ENCODE measurements at places on chromosomes 1 and 21. TPM values are rescaled to one million over a fixed set of nuclear protein-coding genes. Genes with fewer than 3 reads are reported as not detected.

DNA sequence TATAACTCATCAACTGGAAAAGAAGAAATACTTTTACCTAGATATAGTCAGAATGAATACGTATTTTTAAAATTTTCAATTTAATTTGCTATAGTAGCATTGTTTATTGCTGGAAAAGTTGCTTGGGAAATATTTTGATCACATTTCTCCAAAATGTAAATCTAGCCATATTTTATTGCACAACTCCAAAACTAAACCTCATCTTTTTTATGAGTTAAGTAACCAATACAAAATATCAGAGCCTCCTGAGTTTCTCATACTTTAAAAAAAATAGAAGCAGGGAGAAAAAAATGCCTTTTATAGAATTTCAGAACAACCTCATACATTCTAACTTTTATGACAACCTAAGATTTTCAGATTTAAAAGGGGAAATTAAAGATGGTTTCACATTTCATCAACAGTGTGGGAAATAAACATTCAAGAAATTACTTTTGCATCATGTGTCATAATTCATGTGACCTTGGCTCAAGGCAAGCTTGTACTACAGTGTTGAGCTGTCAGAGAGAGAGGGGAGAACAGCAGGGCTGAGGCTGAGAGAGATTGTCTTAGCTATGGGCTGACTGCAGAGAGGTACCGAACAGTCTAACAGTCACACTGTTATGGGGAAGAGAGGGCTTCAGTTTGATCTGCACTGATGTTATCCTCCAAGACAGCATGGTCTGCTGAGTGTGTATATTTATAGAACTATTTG lies 519.0 kb downstream of the LTN1 start:
- no peaks in the 10 kb centered on the region for H3K27me3 ChIP-seq
- no peak overlapping the region for H3K4me3 ChIP-seq
- no peaks in the 10 kb centered on the region for H3K36me3 ChIP-seq

GRCh38 chr1:53495633-53496345 lies 36.6 kb downstream of the DMRTB1 start:
- no peak for DNase-seq
- H3K36me3 ChIP-seq, result no peaks in the 10 kb centered on the region
- H3K27ac ChIP-seq, result no peak overlapping the region
- peaks cover 10% of the 10 kb centered on the region for H3K27me3 ChIP-seq
- H3K4me3 ChIP-seq, result no peak overlapping the region

- DNase-seq, result no peak
- no peaks in the 10 kb centered on the region for H3K27me3 ChIP-seq
- H3K4me3 ChIP-seq, result no peak overlapping the region
- H3K36me3 ChIP-seq, result no peaks in the 10 kb centered on the region
- no peaks in the 10 kb centered on the region for H3K4me1 ChIP-seq
Observed at GRCh38 chr1:55375617-55376258, 160.6 kb upstream of the USP24 start.

- no peaks in the 10 kb centered on the region for H3K4me1 ChIP-seq
- no peaks in the 10 kb centered on the region for H3K36me3 ChIP-seq
- no peaks in the 10 kb centered on the region for H3K27me3 ChIP-seq
- H3K27ac ChIP-seq, result no peak overlapping the region
Observed at GRCh38 chr1:50717327-50717726, 242.7 kb downstream of the FAF1 start.

GRCh38 chr1:17212009-17212408 lies 7.1 kb downstream of the PADI1 start:
- H3K4me1 ChIP-seq, result peaks cover 90% of the 10 kb centered on the region
- H3K27ac ChIP-seq, result peak overlapping the region; percentile 95
- no peak overlapping the region for H3K4me3 ChIP-seq
- H3K36me3 ChIP-seq, result no peaks in the 10 kb centered on the region

GRCh38 chr1:10510520-10511493 lies 36.1 kb downstream of the PEX14 start:
- peak; percentile 41 for DNase-seq
- no peaks in the 10 kb centered on the region for H3K27me3 ChIP-seq
- H3K36me3 ChIP-seq, result no peaks in the 10 kb centered on the region
- peak overlapping the region; percentile 48 for H3K27ac ChIP-seq

The TSSK3 gene
- total RNA-seq, result 3.9 TPM

DNA sequence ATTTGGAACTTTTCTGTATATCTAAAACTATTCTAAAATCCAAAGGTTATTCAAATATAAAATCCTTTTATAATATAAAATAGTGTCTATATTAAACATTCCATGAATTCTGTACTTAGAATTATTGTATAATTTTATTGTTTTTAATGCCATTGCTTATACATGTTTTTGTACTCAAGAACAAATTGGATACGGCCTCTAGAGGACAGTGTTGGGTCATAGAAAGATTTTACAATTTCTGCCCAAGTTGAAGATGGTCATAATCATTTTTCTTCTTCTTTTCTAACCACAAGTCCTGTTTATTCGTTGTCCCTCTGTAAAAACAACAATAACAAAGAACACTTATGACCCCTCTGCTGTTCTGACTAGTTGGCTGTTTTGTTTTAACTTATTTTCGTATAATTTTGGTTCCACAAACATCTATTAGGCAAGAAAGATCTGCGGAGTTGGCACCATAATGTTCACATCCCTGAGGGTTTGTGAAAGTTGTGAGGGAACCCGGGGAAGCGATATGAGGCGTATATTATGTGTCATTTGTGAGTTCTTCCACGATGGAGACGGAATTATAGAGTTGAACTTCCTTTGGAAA lies 75.7 kb upstream of the KIF26B start:
- H3K27ac ChIP-seq, result no peak overlapping the region
- no peak overlapping the region for H3K4me3 ChIP-seq
- no peaks in the 10 kb centered on the region for H3K4me1 ChIP-seq
- H3K27me3 ChIP-seq, result peaks cover 16% of the 10 kb centered on the region
- peak; percentile 44 for DNase-seq

DNA sequence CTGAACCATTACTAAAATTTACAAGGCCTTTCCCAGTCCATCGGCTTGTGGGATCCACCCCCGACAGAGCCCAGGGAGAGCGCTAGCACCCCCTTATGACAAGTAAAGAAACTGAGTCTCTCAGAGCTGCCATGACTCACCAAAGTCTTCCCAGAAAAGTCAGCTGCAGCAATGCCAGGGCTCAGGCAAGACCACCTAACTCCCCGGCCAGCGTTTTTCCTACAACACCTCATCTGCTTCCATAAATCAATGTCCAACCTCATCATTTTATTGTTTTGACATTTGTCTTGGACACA lies 15.0 kb downstream of the DHCR24 start:
- no peak overlapping the region for H3K27ac ChIP-seq
- H3K36me3 ChIP-seq, result peaks cover 69% of the 10 kb centered on the region
- no peak for DNase-seq
- H3K4me1 ChIP-seq, result peaks cover 13% of the 10 kb centered on the region

- no peak overlapping the region for H3K4me3 ChIP-seq
- no peak for DNase-seq
- H3K27me3 ChIP-seq, result no peaks in the 10 kb centered on the region
- H3K27ac ChIP-seq, result no peak overlapping the region
- peaks cover 27% of the 10 kb centered on the region for H3K4me1 ChIP-seq
Observed at GRCh38 chr1:907611-908451, 15.9 kb upstream of the SAMD11 start.

GRCh38 chr1:113557187-113557586 lies 166.9 kb downstream of the MAGI3 start:
- no peaks in the 10 kb centered on the region for H3K4me1 ChIP-seq
- no peaks in the 10 kb centered on the region for H3K27me3 ChIP-seq
- H3K36me3 ChIP-seq, result no peaks in the 10 kb centered on the region
- H3K4me3 ChIP-seq, result no peak overlapping the region
- DNase-seq, result no peak

DNA sequence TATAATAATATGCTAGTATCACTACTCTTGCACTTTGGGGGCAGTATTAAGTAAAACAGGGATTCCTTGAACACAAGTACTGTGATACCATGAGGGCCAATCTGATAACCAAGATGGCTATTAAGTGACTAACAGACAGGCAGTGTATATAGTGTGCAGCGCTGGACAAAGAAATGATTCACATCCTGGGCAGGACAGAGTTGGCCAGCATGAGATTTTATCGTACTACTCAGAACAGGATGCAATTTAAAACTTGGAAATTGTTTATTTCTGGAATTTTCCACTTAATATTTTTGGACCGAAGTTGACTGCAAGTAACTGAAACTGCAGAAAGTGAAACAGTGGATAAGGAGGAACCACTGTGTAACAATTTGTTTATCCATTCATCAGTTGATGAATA lies 74.6 kb downstream of the DNTTIP2 start:
- peaks cover 35% of the 10 kb centered on the region for H3K4me1 ChIP-seq
- H3K27ac ChIP-seq, result peak overlapping the region; percentile 66
- H3K27me3 ChIP-seq, result no peaks in the 10 kb centered on the region
- DNase-seq, result peak; percentile 90
- H3K36me3 ChIP-seq, result peaks cover 50% of the 10 kb centered on the region

The NTMT2 gene
- not detected for total RNA-seq

DNA sequence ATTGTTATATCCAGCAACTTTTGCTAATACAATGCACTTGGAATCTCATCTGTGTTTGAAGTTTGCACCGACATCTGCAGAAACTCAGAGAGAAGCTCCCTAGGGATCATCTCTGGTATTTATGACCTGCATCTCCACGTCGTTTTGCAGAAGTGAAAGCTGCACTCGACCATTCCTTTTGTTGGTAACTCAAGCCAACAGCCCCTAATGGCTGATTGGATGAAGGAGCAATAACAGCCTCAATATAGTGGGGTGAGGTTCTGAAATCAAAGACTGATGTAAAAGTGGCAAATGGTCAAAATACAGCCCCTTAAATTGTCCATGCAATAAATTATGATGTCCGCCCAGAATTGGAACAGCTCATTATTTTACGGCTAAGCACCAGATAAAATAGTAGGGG lies 344.2 kb upstream of the KAZN start:
- no peaks in the 10 kb centered on the region for H3K4me1 ChIP-seq
- no peak for DNase-seq
- peaks cover 6% of the 10 kb centered on the region for H3K27me3 ChIP-seq
- no peak overlapping the region for H3K27ac ChIP-seq
- no peaks in the 10 kb centered on the region for H3K36me3 ChIP-seq

- H3K36me3 ChIP-seq, result no peaks in the 10 kb centered on the region
- no peak for DNase-seq
- H3K27ac ChIP-seq, result no peak overlapping the region
- no peaks in the 10 kb centered on the region for H3K4me1 ChIP-seq
Observed at GRCh38 chr1:96918406-96918805, 196.8 kb downstream of the PTBP2 start.

- no peak for DNase-seq
- H3K4me1 ChIP-seq, result no peaks in the 10 kb centered on the region
- H3K36me3 ChIP-seq, result no peaks in the 10 kb centered on the region
- no peak overlapping the region for H3K4me3 ChIP-seq
- H3K27me3 ChIP-seq, result no peaks in the 10 kb centered on the region
- H3K27ac ChIP-seq, result no peak overlapping the region
Observed at GRCh38 chr1:107363154-107363553, 222.3 kb downstream of the NTNG1 start.

The LRRC3 gene
- 0.35 TPM for total RNA-seq

The C1orf94 gene
- total RNA-seq, result not detected

- no peaks in the 10 kb centered on the region for H3K36me3 ChIP-seq
- H3K4me3 ChIP-seq, result no peak overlapping the region
- no peaks in the 10 kb centered on the region for H3K27me3 ChIP-seq
- H3K4me1 ChIP-seq, result no peaks in the 10 kb centered on the region
- no peak for DNase-seq
Observed at GRCh38 chr21:14844001-14844400, 220.8 kb downstream of the NRIP1 start.

DNA sequence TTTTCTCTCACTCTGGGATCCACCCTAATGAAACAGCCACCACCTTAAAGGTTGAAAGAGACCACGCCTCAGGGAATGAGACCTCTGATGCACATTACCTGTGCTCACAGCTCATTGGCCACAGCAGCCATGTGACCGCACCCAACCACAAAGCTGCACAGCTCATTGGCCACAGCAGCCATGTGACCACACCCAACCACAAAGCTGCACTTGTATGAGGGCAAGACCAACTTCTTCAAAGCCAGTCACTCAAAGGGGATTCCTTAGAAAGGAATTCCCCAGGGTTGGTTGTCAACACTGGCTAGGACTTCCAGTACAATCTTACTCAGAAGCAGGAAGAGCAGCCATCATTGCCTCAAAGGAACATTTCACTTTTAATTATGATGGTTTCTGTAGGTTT lies 43.6 kb upstream of the PDE9A start:
- no peaks in the 10 kb centered on the region for H3K4me1 ChIP-seq
- H3K27ac ChIP-seq, result no peak overlapping the region
- H3K4me3 ChIP-seq, result no peak overlapping the region
- no peaks in the 10 kb centered on the region for H3K27me3 ChIP-seq

The SIK1 gene
- 28.5 TPM for total RNA-seq

Data from PC-9 (cell line).